Osteoblast (primary cell): ENCODE measurements at places on chromosomes 13 and 19. TPM values are rescaled to one million over a fixed set of nuclear protein-coding genes. Genes with fewer than 3 reads are reported as not detected.
A peak's percentile ranks its signal among the peaks of the same experiment; 100 is the strongest.

The LILRB3 gene
- total RNA-seq, result not detected in 2 replicates

DNA sequence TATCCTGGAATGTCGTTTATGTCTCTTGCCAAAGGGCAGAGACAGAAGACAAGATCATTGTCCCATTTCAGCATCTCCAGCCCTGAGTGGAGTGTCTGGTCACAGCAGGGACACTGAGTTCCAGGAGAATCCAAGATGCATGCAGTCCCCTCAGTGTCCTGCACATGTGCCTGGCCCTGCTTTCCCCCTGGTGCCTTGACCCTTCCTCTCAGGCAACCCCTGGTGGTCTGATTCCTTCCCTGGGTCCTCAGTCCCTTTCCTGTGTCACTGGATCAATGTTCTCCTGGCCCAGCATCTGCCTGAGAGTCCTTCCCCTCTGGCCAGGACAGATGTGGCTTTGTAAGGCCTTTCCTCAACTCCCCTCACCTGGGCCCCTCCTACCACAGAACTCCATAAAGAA, 9.0 kb downstream of the CEACAM21 start:
- H3K4me1 ChIP-seq, result no peaks in the 10 kb centered on the region
- no peak for DNase-seq
- no peaks in the 10 kb centered on the region for H3K27me3 ChIP-seq
- no peak overlapping the region for H3K27ac ChIP-seq

DNA sequence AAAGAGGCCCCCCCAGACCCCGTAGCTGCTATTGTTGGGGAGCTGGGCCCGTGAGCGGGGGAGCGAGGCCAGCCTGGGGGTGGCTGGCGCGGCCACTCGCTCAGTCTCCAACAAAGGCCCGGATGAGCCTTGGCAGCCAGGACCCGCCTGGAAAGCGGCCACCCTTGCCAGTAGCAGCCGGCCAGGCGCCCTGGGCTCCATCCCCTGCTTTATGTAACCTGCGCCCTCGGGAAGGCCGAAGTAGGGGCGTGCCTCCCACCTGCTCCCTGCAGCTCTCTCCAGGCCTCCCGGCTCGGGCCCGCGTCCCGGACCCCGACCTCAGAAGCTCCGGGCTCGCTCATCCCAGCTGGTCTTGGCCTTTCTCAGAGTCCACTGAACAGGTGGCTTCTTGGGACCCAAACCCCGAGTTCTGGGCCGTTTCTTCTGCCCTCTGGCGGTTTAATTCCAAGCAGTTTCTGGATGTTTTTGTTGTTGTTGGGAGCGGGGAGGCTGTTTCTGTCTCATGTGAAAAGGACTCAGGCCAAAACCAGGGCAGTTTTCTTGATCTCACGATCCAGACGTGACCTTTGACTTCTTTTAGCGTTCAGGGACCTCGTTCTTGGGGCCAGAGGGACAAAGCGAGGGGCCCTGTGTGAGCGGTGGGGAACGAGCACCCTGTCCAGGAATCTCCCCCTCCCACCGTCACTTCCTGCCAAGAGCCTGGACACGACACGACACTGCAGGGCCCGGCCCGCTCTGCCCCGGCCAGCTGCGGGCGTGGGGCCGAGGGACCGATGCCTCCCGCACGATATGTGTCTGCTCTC, 1.2 kb downstream of the CDC34 start:
- H3K4me3 ChIP-seq, result peak overlapping the region; percentile 89
- H3K36me3 ChIP-seq, result peaks cover 8% of the 10 kb centered on the region
- H3K27ac ChIP-seq, result peak overlapping the region; percentile 91
- H3K4me1 ChIP-seq, result peaks cover 10% of the 10 kb centered on the region

The FBXO27 gene
- total RNA-seq, result 4.7 and 5.0 TPM in 2 replicates

The PTGIR gene
- total RNA-seq, result 2.5 and 2.9 TPM in 2 replicates

The APOC4 gene
- total RNA-seq, result not detected in 2 replicates

The OLFM2 gene
- 0.29 and 0.72 TPM in 2 replicates for total RNA-seq

The ZSCAN1 gene
- total RNA-seq, result 0.36 TPM in 1 of 2 replicates, not detected in the other
